ENCODE measurements at places on chromosomes 3 and 15.

DNA sequence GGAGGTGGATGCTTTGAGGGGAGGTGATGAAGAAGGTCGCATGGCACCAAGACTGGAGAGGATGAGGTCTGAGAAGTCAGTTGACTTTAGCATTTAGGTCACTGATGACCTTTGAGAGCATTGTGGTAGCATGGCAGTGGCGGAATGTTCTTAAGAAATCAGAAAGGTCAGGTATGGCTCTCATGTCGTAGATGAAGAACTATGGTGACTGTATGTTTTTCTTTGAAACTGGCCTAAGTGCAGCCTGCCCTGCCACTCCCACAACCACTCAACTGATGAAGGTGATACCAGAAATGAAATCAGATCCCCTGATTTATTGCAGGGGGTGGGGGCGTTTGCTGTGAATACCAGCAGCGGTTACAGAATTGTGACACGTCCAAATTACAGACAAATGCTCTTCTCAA lies 102.6 kb downstream of the ITPR1 start:
- DNase-seq, result no peak

DNA sequence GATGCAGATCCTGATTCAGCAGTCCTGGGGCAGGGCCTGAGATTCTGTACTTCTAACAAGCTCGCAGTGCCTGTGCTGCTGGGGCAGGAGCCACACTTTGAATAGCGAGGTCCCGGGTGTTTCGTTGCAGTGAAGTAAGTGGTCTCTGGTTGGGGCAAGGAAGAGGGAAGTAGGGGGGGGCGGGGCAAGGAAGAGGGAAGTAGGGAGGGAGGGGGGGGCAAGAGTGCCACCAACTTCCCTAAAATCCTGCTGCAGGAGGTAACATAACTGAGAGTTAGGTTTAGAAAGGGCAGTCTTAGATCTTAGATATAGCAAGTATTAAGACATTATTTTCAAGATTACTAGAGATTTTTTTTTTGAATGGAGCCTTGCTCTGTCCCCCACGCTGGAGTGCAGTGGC lies 35.5 kb downstream of the CRTAP start:
- no peak for DNase-seq

GRCh38 chr15:88238618-88239430 lies 17.7 kb downstream of the NTRK3 start:
- DNase-seq, result no peak

DNA sequence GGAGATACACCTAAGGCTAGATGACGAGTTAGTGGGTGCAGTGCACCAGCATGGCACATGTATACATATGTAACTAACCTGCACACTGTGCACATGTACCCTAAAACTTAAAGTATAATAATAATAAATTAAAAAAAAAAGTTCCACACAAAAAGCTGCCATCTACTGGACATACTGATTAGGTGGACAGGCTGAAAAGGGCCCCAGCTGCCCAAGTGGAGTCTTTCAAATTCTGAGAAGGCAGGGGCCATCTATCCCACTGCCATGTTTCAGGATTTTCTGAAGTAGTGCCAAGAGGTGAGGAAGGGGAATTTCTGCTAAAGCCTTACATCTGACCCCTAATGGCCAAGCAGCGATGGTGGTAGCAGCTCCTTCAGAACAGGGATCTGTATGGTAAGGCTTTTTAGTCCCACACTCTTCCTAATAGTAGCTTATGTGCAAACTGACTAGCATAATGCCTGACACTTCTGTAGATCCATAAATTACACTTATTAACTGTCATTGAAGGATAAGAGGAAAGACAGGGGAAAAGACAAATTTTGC lies 7.7 kb downstream of the FSTL1 start:
- DNase-seq, result no peak

DNA sequence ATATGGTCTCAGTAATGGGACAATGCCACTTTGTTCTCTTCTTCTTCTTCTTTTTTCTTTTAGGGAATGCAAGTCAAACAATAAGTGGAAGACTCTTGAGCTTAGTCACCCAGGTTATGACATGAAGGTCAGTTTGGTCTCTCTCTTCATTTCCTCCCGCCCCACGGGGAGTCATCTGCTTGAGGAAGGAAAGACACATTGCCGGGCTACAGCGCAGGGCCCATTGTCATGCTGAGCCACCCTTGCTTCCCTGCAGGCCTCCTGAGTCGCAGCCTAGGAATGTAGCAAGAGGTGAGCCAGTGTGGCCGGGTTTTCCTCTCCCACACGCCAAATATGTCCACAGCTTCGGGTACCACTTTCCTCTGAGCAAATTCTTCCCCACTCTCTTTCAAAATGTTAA lies 47.6 kb downstream of the RAP2B start:
- no peak for DNase-seq

- DNase-seq, result no peak
Measured at GRCh38 chr3:2525968-2526367, 427.3 kb downstream of the CNTN4 start.

DNA sequence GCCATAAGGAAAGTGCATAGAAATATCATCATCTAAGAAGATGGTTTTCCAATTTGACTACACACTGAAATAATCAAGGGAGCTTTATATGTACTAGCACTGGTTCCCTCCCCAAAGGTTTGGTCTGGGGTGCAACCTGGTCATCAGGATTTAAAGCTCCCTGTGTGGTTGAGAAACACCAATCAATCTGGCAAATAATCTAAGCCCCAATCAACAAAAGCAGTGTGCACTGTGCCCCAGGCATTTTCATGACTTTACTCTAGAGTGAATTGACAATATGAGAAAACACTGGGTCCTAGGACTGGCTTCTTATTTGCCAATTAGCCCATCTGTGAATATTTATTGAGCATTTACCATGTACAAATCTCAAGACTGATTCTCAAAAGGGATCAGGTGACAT lies 255.1 kb downstream of the MEIS2 start:
- no peak for DNase-seq

GRCh38 chr3:59425942-59426341 lies 376.1 kb upstream of the CFAP20DC start:
- DNase-seq, result no peak
